T1000 (cell line): ENCODE measurements at places on chromosomes 7 and 10.
A peak's percentile ranks its signal among the peaks of the same experiment; 100 is the strongest.

- peak; percentile 31 for DNase-seq
These were observed 734 bp downstream of the CHST3 start for GRCh38 chr10:71964743-71965515.

GRCh38 chr7:91357379-91357778 lies 93.1 kb downstream of the FZD1 start:
- DNase-seq: no peak

GRCh38 chr10:101032637-101033224 lies 1.7 kb downstream of the SFXN3 start:
- peak; percentile 77 for DNase-seq

DNA sequence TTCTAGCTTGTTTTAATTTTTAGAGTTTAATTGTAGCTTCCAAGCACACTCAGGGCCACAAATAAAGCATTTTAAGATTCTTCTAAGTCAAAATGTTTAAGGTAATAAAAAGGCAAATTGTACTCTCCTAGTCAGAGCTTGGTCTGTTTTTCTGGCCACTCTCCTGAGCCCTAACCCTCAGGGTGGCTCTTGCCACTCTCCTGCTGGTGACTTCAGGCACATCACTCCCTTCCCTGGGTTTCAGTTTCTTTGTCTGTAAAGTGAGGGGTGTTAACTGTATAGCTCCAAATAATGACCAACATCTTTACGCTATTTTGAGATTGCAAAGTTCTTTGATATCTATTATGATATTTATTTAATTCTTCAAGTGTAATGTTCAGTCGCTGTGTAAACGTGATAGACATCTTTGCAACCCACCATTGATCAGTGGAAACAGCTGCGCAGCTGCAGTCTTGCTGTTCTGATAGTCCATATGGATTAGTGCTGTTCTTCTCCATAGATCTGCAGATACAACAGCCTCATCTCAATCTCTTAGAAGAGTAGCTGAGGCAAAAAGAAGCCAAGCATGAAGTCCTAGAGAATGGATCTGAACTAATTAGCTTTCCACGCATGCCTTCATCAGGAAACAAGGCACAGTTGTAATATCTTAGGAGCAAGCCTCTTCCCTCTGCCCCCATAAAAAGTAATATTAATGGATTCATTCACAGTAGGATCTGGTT lies 189.9 kb downstream of the PLPP4 start:
- DNase-seq: no peak
